Left ventricle myocardium inferior (tissue), 1 donor: ENCODE measurements at places on chromosomes 6 and 20. TPM values are rescaled to one million over a fixed set of nuclear protein-coding genes. Genes with fewer than 3 reads are reported as not detected.

FRK gene
- total RNA-seq = 11.2 TPM

DNA sequence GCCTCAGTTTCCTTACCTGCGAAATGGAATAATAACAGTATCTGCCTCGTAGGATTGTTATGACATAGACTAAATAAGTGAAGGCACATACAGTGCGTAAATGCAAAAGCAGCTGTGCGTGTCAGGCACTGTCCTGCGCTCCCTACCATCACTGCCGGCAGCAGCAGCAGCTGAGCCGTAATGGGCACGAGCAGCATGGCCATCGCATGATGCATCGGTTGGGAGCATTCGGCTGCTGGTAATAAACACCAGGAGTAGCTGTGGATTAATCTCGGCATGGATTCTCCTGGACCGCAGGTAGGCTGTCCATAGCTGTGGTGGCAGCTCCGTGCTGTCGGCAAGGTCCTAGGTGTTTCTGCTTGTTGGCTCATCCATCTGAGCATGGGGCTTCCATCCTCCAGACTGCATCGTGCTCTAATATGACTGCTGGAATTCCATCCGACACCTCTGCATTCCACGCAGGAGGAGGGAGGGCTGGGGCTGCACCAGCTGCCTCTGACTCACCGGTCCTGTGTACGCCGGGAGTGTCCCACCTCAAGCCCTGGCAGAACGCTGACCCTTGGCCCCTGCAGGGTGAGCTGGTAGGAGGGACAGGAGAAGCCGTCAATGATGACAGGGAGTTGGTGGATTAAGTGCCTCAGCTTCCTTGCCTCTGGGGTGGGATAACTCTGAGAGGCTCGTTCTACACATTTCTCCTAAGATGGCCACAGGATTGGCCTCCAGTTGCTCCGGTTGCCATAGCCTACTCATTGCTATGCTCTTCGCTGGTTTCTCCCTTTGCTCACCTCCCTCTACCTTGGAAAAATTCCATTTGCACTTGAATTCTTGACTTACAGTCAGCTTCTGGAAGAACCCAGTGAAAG is 100.9 kb upstream of the PMEPA1 start:
- no peak for DNase-seq

SLC22A2 gene
- total RNA-seq = not detected

DSN1 gene
- total RNA-seq = 4.8 TPM

PGC gene
- total RNA-seq = not detected

DNA sequence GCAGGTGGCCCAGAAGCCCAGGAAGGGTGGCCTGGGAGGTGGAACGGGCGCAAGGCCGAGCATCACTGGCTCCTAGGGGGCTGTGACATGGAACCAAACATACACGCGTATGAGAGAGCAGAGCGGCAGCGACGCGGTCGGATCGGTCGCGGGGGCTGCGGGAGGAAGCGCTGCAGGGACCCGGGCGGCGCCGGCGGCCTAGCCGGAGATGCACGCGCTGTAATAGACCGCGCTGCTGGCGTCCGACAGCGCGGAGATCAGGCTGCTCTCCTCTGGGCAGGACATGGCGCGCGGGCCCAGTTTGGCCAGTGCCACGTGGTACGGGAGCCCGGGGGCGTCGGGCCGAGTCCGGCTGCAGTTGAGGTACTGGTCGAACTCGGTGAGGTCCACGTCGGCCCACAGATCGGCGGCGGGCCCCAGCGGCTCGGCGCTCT is 1.5 kb downstream of the SOX18 start:
- DNase-seq = no peak

- no peak for DNase-seq
Measured at GRCh38 chr20:64216036-64216435, 39.5 kb upstream of the PCMTD2 start.

ZNF334 gene
- total RNA-seq = 0.71 TPM

GRCh38 chr20:14046534-14046933 is 51.2 kb downstream of the MACROD2 start:
- no peak for DNase-seq

ZNF391 gene
- 1.3 TPM for total RNA-seq

ELOVL4 gene
- 0.19 TPM for total RNA-seq

CST1 gene
- not detected for total RNA-seq

DNA sequence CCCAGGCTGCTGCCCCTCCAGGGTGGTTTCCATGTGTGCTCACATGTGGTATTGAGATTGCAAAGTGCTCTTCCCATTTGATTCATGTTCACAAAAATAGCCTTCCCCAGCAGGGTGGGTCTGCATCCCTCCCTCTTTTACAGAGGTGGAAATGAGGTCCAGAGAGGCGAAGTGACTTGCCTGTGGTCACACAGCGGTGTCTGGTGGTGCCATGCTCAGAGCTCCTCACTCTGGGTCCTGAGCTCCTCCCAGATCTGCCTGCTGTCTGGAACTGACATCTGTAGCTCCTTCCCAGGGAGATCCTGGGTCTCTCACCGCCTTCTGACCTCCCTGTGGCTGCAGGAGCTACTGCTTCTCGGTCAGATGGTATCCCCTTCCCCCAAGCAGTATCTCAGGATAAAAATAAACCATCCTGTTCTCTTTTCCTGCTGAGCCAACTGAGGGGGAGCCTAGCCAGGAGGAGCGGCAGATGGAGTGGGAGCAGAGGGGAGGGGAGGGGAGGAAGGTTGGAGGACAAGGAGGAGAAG is 11.9 kb downstream of the CD40 start:
- no peak for DNase-seq

GRCh38 chr6:84581494-84582259 is 182.7 kb downstream of the TBX18 start:
- no peak for DNase-seq

TNFRSF21 gene
- 6.3 TPM for total RNA-seq

DNA sequence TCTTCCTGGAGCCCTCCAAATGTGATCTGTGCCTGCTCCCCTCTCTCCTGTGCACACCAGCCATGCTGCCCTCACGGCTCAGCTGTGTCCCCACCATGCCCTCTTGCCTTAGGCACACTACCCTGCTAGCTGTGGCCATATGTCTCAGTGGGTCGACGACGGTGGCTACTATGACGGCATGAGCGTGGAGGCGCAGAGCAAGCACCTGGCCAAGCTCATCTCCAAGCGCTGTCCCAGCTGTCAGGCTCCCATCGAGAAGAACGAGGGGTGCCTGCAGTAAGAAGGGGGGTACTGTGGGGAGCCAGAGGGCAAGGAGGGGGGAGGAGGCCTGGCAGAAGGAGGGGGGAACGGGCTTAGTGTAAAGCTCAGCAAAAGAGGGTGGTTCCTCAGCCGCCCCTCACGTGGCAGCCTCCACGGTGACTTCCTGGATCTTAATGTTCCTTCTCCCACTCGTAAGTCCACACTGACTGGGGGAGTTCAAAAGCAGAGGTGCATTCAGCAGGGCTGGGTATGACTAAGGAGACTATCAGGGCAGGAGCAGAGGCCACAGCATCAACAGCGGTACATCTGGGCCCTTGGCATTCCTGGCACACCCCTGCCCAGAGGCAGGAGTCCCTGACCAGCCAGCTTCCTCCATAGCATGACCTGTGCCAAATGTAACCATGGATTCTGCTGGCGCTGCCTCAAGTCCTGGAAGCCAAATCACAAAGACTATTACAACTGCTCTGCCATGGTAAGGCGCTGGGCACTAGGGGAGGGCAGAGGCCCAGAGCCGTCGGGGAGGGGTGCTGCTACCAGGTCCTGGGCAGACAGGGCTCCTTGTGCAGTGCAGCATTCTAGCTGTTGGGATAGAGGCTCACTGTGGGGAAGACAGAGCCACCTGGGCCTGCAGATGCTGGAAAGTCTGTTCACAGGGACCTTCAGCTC is 8.0 kb downstream of the DNPH1 start:
- no peak for DNase-seq

GRCh38 chr6:41043151-41043550 is 884 bp downstream of the TSPO2 start:
- DNase-seq = no peak

GRCh38 chr6:133697666-133698065 is 191.2 kb upstream of the TCF21 start:
- DNase-seq = no peak

DNA sequence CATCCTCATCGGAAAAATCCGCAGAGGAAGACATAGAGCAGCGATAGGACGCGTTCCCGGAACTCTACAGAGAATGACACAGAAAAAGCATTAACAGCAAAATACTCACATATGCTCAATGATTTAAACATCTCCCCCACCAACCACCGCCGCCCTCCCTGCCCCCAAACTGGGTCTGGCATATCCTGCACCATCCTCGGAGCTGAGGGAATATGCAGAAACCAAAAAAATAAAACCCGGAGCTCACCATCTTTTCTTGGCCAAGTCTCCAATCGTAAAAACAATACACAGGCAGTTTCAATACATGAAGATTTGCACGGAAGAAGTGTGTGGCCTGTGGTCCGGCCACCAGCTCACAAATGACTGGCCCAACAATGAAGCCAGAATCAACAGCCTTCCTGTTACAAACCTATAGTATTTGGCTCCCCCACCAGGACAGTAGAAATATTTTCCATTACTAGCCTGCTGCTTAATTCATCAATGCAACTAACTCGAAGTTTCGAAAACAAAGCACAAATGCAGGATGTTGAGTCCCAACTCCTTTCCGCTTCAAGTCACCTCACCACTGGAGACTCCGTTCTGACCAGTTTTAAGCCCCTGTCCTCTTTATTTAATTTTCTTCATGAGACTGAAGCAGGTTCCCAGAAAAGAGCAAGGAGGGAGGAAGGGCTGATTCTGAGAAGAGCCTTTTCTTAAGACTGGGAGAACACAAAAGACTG is 103.2 kb upstream of the BEND6 start:
- DNase-seq = no peak

DNA sequence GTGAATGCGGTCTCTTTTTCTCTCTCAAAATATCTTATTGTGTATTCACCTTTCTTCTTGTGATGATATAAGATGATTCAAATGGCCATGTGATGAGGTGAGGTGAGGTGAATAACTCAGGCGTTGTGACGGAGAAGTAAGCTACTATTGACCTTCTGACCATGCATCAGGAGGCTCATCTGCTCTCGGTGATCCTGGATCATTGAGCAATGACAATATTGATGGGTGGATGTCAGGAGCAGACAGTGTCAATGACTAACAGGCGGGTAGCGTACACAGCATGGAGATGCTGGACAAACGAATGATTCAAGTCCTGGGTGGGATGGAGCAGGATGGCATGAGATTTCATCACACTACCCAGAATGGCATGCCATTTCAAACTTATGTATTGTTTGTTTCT is 119.6 kb downstream of the PXDC1 start:
- DNase-seq = no peak

- DNase-seq = no peak
Measured at GRCh38 chr6:23302514-23302913, 733.1 kb downstream of the HDGFL1 start.

GRCh38 chr20:328027-328974 is 2.9 kb downstream of the SOX12 start:
- no peak for DNase-seq

- no peak for DNase-seq
Measured at GRCh38 chr6:88492824-88493223, 326.7 kb upstream of the CNR1 start.

HLA-G gene
- not detected for total RNA-seq

DNA sequence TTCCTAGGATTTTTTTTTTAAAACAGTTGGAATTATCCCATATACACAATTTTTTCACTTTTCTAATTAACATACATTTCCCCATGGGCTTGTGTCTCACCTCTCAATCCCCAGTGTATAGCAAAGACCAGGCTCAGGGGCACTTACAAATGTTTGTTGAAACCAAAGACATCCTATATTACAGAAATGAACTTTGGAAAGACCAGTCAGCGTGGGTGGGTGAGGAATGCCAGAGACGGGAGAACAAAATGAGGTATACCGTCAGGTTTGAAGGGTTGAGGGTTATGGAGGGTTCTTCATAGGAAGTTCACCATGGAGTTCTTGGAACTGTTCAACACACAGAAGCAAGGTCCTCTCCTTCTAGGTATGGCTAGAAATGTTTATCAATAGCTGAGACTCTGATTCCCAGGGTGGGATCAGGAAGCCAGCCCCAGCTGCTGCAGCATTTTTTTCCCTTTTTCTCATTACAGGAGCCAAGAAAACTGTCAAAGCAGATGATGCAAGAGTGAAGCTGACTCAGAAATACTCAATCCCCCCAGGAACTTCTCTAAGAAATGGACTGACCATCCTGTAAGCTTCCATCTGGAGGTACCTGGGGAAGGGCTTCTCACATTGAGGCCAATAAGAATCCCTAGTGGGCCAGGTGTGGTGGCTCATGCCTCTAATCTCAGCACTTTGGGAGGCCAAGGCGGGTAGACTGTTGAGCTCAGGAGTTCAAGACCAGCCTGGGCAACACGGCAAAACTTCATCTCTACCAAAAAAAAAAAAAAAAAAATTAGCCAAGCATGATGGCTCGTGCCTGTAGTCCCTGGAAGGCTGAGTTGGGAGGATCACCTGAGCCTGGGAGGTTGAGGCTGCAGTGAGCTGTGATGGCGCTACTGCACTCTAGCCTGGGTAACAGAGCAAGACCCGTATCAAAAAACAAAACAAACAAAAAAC is 15.9 kb upstream of the TBC1D20 start:
- no peak for DNase-seq

DNA sequence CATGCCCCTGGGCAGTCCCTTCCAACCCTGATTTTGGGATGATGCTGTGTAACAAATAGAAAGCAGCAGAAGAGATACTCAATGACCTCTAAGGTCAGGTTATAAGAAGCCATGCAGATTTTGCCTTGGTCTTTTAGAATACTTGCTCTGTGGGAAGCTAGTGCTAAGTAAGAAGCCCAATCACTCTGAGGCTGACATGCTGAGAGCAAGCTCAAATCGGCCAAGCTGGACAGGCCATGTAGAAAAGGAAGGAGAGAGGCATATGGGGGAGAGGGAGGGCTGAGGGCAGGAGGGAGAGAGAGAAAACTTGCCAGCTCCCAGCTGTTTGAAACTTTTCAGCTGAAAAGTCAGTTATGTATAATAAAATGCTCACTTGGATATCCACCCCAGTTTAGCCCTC is 1021.6 kb upstream of the MAP3K7 start:
- no peak for DNase-seq

DNA sequence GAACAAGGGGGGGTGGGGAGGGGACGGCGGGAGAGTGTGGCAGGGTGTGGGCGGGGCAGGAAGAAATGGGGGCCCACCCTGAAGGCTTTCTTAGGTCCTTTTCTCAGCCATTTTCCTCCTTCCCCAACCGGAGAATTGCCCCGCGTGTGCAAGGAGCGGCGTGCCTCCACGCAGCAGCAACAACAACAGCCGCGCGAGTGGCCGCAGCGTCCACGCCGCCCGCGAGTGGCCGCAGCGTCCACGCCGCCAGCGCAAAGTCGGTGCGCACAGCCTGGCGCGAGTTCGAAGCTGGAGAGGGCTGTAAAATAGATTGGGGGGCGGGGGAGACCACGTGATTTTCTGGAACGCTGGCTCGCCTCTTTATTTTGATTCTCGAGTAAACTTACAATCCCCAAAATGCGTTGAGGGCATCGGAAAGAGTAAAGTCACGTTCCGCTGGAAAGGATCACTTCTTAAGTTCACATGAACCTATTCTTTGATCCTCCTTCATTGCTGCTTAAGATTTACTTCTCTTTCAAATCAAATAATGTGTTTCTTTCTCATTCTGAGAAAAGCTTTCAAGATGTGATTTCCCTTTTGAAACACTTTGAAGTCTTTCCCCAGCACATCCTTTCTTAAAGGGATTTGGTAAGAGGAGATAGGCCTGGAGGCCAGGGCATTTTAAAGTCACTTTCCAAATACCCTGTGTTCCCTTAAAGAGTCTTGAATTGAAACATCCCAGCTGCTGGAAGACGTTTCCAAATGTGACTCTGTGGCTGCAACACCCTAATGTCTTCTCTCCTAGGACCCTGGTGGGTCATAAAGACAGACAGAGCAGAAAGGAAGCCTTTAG is 66.7 kb upstream of the ZNF217 start:
- DNase-seq = no peak

NKX2-2 gene
- total RNA-seq = not detected
